NCI-H1417 treated with DMSO at 0.1 percent for 48 hours (cell line): ENCODE measurements at places on chromosomes 2 and 18.

- no peak for DNase-seq
Observed at GRCh38 chr18:34623557-34623956, 86.5 kb upstream of the DTNA start.

GRCh38 chr18:74577019-74577418 lies 20.7 kb upstream of the ZNF407 start:
- DNase-seq, result no peak

DNA sequence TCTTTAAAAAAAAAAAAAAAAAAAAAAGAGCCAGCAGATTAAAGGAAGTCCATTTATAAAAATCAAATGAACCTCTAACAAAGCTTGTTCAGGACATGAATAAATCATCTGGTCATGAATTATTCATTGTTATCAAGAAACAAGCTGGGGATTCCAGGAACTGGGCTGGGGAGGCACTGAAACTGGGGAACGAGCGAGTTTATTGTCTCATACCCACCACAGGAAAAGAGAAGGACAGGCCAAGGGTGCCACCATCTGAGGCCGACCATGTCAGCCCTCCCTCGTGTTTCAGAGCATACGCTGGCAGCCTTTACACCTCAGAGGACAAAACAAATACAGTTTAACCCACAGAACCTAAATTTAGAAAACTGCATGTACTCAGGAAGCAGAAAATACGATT lies 164.2 kb downstream of the VWC2L start:
- DNase-seq, result no peak

DNA sequence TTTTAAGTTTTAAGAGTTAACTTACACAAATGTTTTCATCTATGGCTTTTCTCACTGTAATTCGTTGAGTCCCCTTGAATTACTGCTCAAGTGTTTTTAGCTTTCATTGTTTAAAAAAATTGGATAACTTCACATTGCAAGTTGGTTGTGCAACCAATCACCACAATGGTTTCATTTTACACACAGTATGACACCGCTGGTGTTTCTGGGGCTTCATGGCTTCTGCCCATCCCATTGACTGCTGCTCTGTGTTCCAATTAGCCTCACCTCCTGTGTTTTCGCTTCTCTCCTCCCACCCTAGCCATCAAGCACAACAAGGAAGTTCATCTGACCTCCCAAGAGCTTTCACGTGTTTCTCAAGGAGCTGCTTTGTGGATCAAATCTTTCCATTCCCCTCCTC lies 199.1 kb upstream of the CHAC2 start:
- DNase-seq, result no peak

GRCh38 chr2:199754766-199755165 lies 96.2 kb downstream of the FTCDNL1 start:
- no peak for DNase-seq

- no peak for DNase-seq
Observed at GRCh38 chr2:54161660-54162424, 46.4 kb downstream of the ACYP2 start.

DNA sequence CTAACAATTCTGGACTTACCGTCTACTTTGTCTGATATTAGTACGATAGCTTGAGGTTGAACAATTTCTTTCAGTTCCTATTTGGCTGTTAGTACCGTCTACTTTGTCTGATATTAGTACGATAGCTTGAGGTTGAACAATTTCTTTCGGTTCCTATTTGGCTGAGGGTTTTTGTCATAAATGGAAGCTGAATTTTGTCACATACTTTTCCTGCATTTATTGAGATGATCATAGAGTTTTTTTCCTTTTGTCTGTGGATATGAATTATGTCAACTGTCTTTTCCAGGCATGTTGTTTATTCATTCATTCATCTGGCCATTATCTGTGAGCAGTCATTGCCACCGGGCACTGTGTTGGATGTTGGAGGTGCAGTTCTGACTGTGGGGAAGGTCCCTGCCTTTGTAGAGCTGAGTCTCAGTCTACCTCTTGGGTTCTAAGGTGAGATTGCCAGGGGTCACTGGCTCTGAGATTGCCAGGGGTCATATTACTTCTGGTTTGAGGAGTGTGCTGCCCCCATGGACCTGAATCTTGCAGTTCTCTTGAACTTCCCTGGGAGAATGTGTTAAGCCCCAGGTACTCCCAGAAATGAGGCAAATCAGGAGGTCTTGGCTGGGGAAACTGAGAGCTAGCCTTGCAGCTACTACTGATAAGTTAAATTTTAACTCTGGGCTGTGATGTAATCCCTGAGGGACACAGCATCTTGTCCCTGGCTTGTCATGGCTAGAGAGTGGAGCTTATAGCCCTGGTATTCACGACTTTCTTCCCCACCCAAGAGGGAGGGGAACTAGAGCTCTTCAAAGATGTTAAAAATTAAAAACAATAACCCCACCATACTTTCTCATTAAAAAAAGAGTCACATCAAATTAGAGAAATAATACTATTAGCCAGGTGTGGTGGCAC lies 89.1 kb upstream of the MBOAT2 start:
- DNase-seq, result no peak

DNA sequence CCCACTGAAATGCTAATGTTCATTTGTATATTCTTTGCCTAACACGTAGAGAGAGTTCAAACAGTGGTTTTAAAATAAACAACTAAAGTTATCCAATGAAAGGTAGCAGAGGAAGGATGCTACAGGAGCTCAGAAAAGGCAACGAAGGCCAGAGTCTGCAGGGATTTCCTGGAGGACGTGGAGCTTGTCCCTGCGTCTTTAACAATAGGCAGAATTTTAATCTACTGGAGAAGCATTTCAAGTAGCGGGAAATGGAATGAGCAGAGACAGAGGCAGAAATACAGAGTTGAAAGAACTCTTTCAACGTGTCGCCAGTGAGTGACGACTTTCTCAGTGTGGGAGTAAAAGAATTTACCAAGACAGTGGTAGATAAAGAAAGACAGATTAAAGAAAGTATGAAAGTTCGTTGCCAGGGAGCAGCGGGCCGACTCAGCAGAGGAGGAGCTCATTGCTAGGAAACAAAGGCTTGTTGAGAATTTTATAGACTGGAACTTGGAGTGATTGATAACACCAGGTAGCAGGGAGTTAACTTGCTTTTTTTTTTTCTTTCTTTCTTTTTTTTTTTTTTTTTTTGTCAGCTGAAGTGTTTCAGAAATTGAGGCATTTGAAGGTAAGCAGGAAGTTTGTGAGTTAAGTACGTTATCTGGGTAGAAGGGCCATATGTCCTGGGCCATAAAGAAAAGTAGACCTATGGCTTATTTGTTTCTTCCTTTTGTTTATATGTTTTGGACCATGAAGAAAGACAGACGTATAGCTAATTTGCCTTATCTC lies 625 bp upstream of the NBAS start:
- peak; percentile 67 for DNase-seq

DNA sequence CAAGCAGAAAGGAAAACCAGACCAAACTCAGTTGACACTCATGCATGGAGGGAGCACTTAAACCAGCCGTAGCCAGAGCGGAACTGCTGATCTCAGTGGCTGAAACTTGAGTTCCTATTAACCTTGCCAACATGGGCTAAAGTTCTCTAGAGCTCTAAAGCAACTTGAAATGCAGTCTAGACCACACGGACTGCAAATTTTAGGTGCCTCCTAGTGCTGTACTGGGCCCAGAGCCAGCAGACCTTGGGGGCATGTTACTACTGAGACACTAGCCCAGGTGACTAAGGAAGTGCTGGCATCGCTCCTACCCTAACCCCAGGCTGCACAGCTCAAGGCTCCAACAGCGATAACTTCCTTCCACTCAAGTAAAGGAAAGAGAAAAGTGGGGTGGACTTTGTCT lies 236.5 kb downstream of the AKAIN1 start:
- DNase-seq, result no peak

GRCh38 chr18:78411539-78411938 lies 568.1 kb upstream of the SALL3 start:
- DNase-seq, result no peak

- DNase-seq, result no peak
Observed at GRCh38 chr18:76643996-76644395, 149.0 kb upstream of the ZNF516 start.

GRCh38 chr18:35467624-35468016 lies 30.1 kb downstream of the INO80C start:
- DNase-seq, result no peak

GRCh38 chr2:109481196-109481555 lies 132.6 kb downstream of the SEPTIN10 start:
- DNase-seq, result no peak

DNA sequence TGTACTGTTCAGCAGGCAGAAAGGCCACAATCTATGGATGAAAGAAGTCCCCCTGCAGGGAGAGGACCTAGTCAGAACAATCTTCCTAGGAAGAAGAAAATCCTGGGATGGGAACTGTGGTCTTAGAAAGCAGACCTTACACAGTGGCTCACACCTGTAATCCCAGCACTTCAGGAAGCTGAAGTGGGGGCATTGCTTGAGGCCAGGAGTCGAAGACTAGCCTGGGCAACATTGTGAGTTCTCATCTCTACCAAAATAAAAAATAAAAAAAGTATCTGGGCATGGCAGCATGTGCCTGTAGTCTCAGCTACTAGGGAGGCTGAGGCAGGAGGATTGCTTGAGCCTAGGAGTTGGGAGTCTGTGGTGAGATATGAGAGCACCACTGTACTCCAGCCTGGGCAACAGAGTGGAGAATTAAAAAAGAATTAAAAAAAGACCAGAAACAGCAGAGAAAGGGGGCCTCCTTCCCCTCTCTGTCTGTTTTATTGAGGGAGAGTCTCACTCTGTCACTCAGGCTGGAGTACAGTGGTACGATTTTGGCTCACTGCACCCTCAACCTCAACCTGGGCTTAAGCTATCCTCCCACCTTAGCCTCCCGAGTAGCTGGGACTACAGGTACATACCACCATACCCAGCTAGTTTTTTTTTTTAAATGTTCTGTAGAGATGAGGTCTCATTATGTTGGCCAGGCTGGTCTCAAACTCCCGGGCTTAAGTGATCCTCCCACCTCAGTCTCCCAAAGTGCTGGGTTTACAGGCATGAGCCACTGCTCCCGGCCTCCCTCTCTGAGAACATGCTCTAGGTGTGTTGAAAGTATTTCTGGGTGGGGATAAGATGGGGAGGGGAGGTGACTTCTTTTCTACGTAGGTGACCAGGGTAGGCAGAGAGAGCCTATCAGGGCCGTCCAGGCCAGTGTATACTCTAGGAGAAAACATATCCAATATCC lies 7.4 kb downstream of the RHOB start:
- DNase-seq, result no peak

DNA sequence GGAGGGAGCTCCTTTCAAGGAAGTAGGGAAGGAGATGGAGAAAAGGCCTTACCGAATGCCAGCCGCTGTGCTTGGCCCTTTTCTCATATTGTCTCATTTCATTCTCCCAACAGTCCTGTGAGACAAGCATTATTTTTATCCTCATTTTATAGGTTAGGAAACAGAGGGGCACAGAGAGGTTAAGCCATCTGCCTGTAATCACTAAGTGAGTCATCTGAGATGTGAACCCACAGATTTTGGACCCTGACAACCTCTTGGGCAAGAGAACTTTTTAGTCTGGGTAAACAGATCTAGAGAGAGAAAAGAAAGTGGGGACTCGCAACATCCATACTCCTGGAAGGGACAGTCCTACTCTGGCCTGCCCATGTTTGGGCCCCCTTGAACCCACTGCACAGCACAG lies 91.7 kb upstream of the LCLAT1 start:
- no peak for DNase-seq

DNA sequence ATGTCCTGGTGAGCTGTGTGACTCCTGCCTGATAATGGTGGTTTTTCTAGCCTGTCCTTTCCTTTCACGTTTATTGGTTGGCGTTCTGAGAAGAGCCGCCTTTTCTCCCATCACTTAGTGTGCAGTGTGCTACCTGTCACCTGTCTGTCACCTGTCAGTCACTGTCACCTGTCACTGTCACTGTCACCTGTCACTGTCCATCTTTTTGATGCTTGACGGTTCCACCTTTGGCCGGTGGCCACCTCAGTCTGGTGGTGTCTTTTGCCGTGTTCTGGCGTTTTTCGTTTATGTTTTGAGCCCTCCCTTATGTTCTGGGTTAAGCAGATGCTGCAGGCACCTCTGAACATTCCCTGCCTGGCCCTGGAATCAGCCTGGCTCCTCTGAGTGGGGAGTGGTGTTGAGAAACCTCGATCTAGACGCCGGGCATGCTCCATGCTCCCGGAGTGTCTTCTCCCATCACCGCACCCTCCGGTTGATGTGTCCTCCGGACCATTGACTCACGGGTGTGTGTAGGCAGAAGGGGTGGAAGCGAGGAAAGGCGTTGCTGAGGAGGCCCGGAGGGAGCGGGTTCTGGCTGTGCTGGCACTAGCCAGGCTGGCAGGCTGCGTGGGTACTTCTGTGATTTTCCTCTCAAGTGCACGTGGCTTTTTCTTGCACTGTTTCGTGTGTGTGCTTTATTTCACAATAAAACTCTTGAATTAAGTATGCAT lies 20.7 kb downstream of the DTYMK start:
- DNase-seq, result no peak

GRCh38 chr2:42809819-42810120 lies 17.4 kb upstream of the HAAO start:
- DNase-seq, result no peak

- DNase-seq, result no peak
Observed at GRCh38 chr2:133380991-133381390, 187.3 kb downstream of the NCKAP5 start.

DNA sequence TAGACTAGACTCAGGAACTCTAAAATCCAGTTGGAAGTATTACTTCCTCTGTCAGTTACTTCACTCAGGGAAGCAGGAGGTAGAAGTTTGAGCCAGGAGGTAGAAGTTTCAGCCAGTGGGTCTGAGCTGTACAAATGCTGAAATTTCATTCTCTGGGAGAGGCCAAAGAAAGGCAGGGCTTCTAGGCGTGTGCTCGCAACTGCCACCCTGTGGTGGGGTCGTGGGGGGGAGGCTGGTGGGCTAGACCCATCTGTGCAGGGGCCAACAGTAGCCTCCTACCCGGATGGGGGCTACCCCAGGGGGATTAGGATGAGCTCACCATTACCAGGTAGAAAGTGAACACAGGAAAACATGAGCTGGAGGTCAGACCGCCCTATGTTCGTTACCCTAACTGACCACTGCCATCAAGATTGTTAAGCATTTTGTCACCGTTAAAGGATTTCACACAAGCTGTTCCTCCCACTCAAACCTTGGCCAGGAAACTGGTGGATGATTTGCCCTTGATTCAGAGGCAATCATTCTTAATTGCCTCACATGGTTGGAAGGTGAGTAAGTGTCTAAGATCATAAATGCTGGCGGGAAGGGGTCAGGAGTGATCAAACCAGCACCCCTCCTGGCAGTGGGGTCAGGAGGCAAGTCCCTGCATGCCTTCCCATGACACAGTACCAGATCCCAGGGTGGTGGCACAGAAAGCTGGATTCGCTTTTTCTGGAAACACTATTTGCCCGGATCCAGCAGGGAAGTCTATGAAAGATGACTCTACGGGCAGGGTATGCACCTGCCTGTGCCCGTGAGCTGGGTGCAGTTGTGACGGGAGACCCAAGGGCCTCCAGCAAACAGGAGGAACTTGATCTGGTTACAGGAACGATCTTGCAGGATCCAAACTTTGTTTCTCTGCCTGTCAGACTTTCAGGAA lies 5.2 kb upstream of the FHL2 start:
- DNase-seq, result peak; percentile 9

DNA sequence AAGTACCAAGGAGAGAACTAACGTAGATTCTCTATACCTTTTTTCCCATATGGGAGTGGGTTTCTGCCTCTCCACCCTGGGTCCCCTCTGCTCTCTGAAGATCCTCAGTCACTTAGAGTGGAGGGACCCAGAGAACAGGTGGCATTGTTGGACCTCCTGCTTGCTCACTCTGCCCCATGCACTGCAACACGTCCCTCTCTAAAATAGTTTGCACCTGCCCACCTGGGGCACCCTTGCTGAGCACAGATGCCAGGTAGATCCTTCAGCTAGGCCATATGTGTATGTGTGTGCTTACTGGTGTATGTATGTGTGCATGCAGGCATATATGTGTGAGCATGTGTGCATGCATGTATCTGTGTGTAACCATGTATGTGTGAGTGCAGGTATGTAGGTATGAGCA lies 2.2 kb downstream of the IL36RN start:
- DNase-seq, result no peak

- DNase-seq, result no peak
Observed at GRCh38 chr2:95344656-95345055, 47.5 kb downstream of the KCNIP3 start.
